ENCODE measurements at places on chromosomes 12 and 14. TPM values are rescaled to one million over a fixed set of nuclear protein-coding genes. Genes with fewer than 3 reads are reported as not detected.

Gene NTS
- 0.96 TPM for total RNA-seq

Gene PLEKHD1
- 0.40 TPM for total RNA-seq

GRCh38 chr12:88559772-88560171, 20.5 kb downstream of the KITLG start:
- H3K36me3 ChIP-seq: no peaks in the 10 kb centered on the region
- no peaks in the 10 kb centered on the region for H3K4me1 ChIP-seq
- H3K4me3 ChIP-seq: no peak overlapping the region
- H3K27me3 ChIP-seq: no peaks in the 10 kb centered on the region

- H3K27ac ChIP-seq: no peak overlapping the region
- H3K27me3 ChIP-seq: no peaks in the 10 kb centered on the region
- H3K36me3 ChIP-seq: no peaks in the 10 kb centered on the region
- H3K4me1 ChIP-seq: no peaks in the 10 kb centered on the region
- no peak for DNase-seq
Measured at GRCh38 chr12:29026419-29026818, 122.7 kb upstream of the FAR2 start.

DNA sequence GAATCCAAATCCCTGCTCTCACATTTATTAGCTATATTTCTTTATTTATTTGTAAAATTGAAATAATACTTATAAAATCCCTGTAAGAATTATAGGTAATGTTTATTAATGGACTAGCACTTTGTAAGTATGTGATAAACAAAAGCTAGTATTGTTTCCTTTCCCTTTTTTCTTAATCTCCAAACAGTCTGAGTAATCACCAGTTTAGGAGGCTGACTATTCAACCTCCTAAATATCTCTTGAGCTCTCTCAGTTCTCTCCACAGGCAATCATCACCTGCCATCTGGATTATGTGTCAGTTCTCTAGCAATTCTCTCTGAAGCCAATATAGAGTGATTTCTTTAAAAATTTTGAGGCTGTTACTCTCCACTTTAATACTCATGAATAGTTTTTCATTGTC, 9.2 kb upstream of the LYZ start:
- no peak for DNase-seq
- no peaks in the 10 kb centered on the region for H3K4me1 ChIP-seq
- no peak overlapping the region for H3K4me3 ChIP-seq
- H3K36me3 ChIP-seq: no peaks in the 10 kb centered on the region
- no peaks in the 10 kb centered on the region for H3K27me3 ChIP-seq
- H3K27ac ChIP-seq: no peak overlapping the region

GRCh38 chr12:3717283-3717898, 35.5 kb downstream of the CRACR2A start:
- no peak for DNase-seq
- no peaks in the 10 kb centered on the region for H3K36me3 ChIP-seq
- no peak overlapping the region for H3K4me3 ChIP-seq
- H3K27me3 ChIP-seq: no peaks in the 10 kb centered on the region
- H3K4me1 ChIP-seq: no peaks in the 10 kb centered on the region

DNA sequence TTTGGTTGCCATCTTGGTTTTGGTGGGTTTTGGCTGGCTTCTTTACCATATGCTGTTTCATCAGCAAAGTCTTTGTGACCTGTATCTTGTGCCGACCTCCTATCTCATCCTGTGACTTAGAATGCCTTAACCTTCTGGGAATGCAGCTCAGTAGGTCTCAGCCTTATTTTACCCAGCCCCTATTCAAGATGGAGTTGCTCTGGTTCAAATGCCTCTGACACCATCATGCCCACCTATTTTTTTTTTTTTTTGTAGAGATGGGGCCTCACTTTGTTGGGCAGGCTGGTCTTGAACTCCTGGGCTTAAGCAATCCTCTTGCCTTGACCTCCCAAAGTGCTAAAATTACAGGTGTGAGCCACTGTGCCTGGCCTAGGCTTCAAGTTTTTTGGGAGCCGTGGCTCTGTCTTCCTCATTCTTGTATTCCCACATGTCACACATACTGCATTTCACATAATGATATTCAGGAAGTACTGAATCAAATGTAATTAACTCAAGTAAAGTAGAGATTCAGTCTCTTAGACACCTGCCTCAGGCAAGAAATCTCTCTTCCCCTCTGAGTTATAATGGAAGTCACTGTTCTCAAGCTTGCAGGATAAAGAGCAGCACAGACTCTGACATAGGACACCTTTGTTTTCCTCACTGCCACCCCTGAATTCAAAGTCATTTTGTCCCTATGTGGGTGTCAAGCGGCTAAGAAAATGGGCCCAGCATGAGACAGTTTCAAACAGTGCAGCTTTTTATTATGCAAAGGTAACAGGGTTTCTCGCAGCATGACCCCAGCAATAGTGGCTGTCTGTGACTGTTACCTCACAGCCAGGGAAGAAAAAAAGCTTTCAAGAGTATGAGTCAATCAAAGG, 159.0 kb downstream of the PTPN11 start:
- no peak overlapping the region for H3K27ac ChIP-seq
- no peaks in the 10 kb centered on the region for H3K36me3 ChIP-seq
- no peak overlapping the region for H3K4me3 ChIP-seq
- no peaks in the 10 kb centered on the region for H3K4me1 ChIP-seq

DNA sequence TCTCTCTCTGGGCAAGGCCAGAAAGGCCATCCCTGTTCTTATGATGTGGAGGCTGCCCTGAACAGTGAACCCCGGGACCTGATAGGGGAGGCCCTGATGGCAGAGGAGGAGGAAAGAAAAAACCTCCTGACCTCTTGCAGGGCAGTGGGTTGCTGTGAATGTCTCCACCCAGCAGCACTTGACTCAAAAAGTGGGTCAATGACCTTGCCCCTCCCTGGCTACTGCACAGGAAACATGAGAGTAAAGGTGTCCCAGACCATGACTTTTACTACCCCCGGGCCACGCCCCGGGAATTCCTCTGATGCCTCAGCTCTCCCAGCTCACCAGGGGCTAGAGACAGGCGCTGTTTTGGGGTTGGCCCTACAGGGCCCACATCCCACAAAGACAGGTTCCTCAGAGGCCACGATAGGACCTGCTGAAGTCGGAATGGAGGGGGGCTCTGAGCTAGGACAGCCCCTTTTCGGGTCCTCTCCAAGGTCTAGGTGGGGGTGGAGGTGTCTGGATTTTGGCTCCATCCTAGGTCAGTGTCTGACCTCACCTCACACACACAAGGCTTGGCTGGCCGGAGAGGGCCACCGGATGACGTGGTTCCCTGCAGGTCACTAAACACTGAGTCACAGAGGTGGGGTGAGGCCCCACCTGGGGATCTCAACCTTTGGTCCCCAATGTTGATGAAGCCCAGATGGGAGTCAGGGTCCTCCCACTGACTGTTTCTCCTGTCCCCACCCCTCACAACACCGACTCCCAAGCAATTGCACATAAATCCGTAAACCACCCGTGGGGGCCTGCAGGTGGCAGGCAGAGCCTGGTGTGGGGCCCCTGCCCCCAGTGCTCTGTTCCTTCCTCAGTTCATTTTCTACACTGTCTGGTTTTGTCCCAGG, 1.6 kb downstream of the RHOF start:
- H3K4me3 ChIP-seq: no peak overlapping the region
- H3K27ac ChIP-seq: no peak overlapping the region
- no peaks in the 10 kb centered on the region for H3K27me3 ChIP-seq
- no peaks in the 10 kb centered on the region for H3K36me3 ChIP-seq
- peaks cover 22% of the 10 kb centered on the region for H3K4me1 ChIP-seq

DNA sequence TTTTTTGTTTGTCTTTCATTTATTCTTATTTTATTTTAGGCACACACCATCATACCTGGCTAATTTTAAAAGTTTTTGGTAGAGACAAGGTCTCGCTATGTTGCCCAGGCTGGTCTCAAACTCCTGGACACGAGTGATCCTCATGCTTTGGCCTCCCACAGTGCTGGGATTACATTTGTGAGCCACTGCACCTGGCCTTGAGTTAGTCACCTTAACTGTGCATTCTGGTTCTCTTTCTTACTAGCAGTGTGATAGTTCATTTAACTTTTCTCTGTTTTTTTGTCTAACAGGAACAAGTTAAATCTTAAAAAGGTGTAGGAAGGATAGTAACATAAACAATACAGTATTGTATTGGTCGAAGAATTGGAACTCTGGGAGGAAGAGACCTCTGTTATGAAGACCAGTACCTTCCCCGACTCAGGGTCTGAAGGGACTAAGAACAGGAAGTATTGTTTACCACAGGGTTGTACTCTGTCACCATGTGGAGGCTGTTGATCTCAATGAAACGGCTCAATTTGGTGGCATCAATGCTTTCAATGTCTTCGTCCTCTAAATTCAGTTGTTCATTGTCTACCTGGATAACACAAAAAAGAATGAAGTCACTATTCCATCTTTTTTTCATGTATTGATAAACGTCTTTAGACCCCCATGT, 17.7 kb downstream of the ERP27 start:
- no peaks in the 10 kb centered on the region for H3K4me1 ChIP-seq
- no peaks in the 10 kb centered on the region for H3K36me3 ChIP-seq
- no peak overlapping the region for H3K27ac ChIP-seq
- DNase-seq: no peak

GRCh38 chr12:29051221-29051620, 97.9 kb upstream of the FAR2 start:
- H3K4me3 ChIP-seq: no peak overlapping the region
- H3K36me3 ChIP-seq: no peaks in the 10 kb centered on the region
- no peak overlapping the region for H3K27ac ChIP-seq
- H3K27me3 ChIP-seq: no peaks in the 10 kb centered on the region
- no peak for DNase-seq
- H3K4me1 ChIP-seq: no peaks in the 10 kb centered on the region

- no peaks in the 10 kb centered on the region for H3K36me3 ChIP-seq
- no peaks in the 10 kb centered on the region for H3K4me1 ChIP-seq
- no peak for DNase-seq
- H3K4me3 ChIP-seq: no peak overlapping the region
- no peak overlapping the region for H3K27ac ChIP-seq
- no peaks in the 10 kb centered on the region for H3K27me3 ChIP-seq
Measured at GRCh38 chr14:72771561-72771960, 122.3 kb downstream of the DPF3 start.

DNA sequence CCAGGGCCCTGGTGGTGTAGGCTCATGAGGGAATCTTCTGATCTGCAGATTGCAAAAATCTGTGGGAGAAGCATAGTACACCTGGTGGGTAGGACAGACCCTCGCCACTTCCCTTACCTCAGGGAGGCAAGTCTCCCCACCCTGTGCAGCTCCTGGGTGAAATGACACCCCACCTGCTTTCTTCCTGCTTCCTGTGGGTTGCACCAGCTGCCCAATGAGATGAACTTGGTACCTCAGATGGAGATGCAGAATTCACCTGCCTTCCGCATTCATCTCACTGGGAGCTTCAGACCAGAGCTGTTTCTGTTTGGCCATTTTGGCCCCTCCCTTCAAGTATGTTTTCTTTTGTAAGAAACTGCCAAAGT, 4.7 kb downstream of the CLEC2D start:
- DNase-seq: no peak
- H3K27ac ChIP-seq: no peak overlapping the region
- H3K4me1 ChIP-seq: no peaks in the 10 kb centered on the region
- H3K27me3 ChIP-seq: no peaks in the 10 kb centered on the region

Measured in prostate gland (tissue), 2 donors.